ENCODE measurements at places on chromosomes 5 and 9.

DNA sequence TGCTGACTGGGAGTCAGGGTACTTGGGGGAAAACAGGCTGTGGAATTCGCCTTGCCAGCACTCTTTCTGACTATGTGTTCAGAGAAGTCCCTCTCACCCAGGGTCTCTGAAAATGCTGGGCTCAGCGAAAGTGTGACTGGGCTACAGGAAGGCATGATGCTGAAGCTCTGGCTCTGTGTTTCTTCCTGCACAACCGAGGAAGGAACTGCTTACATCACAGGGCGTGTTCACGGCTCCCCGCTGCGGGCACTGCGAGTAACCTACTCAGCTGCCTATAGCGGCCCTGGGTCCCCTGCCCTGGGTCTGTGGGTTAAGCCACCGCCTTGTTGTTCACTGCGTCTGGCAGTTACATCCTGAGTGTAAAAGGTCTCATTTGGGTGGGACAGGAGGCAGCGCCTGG, 222.4 kb upstream of the IRX4 start:
- no peak for DNase-seq

- no peak for DNase-seq
Observed at GRCh38 chr9:134283111-134283515, 43.1 kb upstream of the RXRA start.

- no peak for DNase-seq
Observed at GRCh38 chr5:141525653-141526052, 36.8 kb downstream of the PCDHGC5 start.

DNA sequence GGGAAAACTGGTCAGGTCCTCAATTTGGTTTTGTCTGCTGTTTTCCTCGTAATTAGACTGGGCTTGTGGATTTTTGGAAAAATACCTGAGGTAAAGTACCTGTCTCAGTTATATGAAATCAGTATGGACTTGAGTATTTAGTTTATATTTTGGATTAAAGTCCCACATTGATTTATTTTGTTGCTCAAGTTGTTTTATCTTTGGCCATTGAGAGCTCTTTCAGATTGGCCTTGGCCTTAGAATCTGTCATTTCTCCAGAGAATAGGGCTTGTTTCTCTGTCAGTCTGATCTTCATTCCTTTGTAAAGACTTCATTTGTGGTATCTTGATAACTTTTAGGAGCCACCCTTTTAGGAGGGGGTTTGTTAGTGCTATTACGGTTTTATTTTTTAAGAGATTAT, 21.2 kb downstream of the UBAP1 start:
- no peak for DNase-seq

DNA sequence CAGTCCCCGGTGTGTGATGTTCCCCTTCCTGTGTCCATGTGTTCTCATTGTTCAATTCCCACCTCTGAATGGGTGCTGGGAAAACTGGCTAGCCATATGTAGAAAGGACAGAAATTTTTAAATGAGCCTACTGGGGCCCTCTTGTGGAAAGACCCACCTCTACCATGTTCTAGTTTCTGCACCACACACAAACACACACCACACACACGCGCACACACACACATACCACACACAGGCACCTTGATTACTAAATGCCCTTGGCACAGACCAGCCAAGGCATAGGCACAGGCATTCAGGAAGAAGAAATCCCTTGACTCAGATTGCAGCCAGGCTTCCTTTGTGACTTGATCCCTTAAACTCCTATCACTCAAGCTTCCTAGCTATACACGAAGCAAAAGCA, 60.5 kb downstream of the SIL1 start:
- DNase-seq: peak; percentile 33

DNA sequence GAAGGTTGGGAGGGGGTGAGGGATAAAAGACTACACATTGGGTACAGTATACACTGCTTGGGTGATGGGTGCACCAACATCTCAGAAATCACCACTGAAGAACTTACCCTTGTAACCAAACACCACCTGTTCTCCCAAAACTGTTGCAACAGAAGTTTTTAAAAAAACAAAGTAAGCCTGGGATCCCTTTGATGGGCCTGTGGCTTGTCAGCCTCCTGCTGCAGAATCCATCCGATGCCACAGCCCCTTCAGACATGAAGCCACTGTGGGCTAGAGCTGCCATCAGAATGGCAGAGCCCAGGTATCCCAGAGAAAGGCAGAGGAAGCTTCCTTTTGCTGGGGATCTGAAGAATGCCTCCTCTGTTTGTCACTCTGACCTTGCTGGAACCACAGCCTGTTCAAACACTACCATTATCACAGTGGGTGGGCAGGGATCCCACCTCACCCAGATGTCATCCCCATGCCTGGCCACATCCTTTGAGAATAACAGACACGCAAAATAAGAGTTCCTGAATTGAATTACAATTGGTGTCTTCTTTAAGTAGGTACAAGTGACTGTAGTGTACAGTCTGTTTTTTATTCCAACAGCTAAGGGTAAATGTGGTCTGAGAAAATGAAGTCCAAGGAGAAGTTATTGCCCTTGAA, 78.1 kb upstream of the DIRAS2 start:
- no peak for DNase-seq

All from NCI-H524 (cell line).